ENCODE measurements at places on chromosomes 7 and 10.

GRCh38 chr10:103986360-103986759 is 19.4 kb downstream of the SLK start:
- DNase-seq, result peak; percentile 15

DNA sequence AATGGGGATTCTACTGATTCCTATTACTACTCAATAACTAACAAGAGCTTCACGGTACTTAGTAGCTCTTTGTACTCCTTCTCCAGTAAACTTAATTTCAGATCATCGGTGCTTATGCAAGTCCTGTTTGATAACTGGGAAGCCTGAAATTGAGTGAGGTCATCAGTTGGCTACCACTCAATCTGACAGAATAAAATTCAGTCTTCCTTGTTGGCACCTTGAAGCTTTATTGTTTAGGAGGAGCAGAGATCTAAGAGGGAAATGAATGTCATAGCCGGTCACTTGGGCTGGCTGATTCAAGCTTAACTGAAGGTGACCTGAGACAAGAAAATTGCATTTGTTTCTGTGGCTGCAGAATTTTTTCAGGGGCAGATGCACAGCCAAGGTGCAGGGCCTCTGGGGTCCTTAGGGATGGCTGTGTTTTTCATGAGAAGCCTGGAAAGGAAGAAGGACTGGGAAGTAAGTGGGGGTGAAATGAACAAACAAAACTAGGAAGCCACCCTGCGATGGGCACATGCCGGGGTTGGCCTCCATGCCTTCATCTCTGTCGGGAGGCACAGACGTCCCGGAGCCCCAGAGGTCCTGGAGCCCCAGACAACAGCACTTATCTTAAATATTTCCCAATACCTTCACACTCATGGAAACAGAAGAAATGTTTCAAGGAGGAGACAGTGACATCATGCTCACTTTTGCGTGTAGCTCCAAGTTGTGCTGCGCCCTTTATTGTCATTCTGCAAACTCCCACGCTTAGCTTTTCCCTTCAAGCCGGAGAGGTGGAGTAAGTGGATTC is 85.0 kb upstream of the KIF5B start:
- no peak for DNase-seq

DNA sequence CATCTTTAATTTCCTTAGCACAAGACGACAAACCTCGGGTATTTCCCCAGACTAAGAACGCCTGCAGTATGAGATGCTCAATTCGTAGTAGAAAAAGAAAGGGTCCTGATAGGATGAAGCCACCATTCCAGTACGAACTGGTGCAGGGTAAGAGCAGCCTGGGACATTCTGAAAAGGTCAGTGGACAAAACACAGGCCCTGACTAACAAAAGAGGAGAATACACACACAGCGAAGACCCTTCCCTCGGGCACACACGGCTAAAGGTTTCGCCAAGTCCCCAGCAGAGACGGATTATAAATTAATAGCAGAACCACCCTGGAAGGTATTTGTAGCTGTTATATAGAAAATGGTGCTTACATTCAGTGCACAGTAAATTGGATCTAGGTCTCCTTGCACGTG is 137.6 kb downstream of the SKIDA1 start:
- no peak for DNase-seq

GRCh38 chr10:78542141-78542489 is 508.5 kb downstream of the RPS24 start:
- DNase-seq, result no peak

GRCh38 chr7:33750177-33750576 is 155.2 kb upstream of the BMPER start:
- no peak for DNase-seq

DNA sequence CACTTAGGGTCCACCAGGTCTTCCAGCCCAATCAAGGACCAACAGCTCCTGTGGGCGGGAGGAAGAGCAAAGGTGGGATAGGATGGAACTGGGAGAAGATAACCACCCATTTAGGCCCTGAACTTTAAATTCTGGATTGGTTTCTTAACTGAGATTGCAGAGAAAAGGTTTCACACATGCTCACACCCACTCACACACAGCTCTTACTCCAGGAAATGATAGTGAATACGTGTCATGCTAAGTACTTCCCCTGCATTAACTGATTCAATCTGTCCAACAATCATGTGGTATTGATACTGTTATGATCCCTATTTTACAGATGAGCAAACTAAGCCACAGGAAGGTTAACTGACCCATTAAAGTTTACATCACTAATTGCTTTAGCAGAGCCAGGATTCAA is 4.6 kb upstream of the CYP3A4 start:
- no peak for DNase-seq

- DNase-seq, result no peak
Measured at GRCh38 chr10:63681993-63682697, 160.9 kb downstream of the REEP3 start.

DNA sequence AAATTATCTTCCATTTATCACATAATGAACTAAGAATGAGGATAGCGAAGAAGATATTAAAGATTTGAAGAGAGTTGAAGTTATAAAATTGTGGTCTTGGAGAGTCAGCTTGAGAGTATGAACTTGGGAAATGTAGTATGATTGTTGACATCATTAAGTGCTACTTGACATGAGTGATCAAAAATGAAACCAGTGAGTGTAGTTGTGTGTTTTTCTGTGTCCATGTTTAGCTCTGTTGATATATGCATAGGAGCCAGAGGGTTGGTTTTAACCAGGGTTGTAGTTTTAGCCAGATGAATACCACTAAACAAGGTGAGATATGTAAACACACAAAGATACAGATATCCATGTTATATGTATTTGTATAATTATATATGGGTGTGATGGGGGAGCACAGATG is 6.2 kb downstream of the TMEM106B start:
- DNase-seq, result no peak

DNA sequence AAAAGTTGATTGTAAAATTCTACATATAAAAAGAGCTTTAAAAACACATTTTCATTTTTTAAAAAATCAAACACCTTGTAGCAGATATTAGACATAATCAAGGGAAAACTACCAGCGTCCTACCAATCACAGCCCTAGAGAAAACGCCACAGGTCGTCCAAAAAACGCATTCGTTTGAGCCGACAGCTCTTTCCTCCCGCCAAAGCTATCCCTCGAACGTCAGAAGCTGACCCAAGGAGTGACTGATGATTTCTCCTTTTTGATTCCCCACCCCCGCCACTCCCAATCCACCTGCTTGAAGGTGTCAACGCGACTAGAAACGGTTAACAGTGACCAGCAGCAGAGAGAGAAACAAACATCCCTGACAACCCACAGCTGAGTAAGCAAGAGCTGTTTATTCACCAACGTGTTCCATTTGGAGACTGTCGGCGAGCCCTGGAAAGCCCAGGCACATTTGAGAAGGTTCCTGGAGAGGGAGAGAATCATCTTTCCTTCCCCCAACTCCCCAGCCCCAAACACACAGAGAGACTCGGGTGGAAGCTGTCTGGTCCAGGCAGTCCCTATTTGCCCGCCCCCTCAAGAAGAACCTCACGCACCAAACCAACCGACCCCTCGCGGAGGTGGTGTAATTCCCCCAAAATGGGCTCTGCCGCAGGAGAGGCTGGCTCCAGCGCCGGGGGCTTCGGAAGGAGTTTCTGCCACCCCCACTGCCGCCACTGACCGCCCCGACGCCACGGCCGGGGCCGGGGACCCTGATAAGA is 622 bp downstream of the CPEB3 start:
- DNase-seq, result peak; percentile 23

DNA sequence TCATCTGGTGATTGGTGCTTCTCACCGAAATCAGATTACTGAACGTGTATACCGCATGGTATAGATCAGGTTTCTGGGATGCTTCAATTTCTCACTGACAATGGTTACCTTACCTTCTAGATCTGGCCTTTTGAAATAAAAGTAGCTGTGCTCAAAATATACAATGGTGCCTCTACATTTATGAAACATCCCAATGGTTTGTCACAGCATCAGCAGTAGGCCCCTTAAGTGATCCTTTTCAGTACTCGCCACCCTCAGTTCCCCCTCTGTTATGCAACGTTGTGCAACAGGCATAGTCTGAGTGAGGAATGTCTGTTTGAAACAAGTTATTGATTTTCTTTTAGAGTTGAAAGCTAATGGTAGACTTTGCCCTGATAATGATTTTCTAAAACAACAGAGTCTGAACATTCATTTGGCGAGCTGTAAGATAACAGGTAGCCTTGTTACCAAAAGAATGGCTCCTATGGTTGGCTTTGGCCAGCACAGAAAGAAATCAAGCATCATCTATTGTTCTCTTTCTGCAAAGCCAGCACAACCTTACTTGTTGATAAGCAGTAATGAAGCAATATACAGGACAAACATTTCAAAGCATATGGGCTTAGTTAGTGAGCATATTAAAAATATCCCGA is 693.9 kb downstream of the PARD3 start:
- no peak for DNase-seq

- no peak for DNase-seq
Measured at GRCh38 chr10:35986756-35987502, 344.8 kb upstream of the FZD8 start.

DNA sequence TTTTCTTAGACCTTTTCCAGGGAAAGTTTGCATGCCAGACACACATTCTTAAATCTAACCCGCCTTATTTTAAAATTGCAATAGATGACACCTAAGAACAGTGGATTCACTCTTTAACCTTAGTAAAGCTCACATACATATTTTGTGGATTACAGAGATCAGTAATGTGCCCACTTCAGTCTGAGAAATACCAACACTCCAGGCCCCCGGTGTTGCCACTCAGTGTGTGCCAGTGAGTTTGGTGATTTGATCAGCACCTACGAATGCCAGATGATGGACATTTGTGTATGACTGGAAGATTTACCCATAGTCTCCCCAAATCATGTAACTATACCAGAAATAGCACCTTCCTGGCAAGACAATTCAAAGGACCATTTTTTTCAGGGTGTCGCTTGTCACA is 2.6 kb downstream of the LRRN3 start:
- no peak for DNase-seq

GRCh38 chr10:35934642-35934995 is 292.5 kb upstream of the FZD8 start:
- no peak for DNase-seq

DNA sequence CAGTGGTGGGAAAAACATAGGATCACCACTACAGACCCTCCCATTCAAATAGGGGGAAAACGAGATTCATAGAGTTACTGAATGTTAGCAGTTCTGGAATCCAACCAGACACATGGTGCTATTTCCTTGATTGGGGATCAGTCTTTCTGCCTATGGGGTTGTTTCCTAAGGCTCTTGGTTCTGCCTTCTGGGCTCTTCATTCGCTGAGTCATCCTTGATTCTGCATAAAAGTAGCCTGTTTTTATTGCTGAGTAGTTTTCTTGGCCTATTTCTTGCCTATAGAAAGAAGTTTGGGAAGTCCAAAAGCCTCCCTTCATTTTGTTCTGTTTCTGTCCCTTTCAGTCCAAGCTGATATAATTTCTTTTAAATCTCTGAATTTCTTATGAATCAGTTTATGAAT is 99.3 kb upstream of the OIT3 start:
- no peak for DNase-seq

- no peak for DNase-seq
Measured at GRCh38 chr7:158204453-158204852, 383.2 kb downstream of the PTPRN2 start.

DNA sequence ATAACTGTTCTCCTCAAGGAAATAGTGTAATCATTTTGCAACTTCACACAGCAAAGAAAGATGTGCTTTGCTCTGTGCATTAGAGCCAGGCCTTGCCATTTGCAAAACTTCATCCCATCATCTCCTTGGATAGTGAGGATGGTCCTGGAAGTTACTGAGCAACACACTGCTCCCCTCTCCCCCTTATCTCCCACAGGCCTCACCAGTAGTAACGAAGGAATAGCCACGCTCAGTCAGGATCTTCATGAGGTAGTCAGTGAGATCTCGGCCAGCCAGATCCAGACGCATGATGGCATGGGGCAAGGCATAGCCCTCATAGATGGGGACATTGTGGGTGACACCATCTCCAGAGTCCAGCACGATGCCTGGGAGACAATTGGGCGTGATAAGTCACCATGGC is 11.5 kb downstream of the ACTA2 start:
- DNase-seq, result no peak

GRCh38 chr10:122725768-122726167 is 26.1 kb upstream of the C10orf120 start:
- no peak for DNase-seq

DNA sequence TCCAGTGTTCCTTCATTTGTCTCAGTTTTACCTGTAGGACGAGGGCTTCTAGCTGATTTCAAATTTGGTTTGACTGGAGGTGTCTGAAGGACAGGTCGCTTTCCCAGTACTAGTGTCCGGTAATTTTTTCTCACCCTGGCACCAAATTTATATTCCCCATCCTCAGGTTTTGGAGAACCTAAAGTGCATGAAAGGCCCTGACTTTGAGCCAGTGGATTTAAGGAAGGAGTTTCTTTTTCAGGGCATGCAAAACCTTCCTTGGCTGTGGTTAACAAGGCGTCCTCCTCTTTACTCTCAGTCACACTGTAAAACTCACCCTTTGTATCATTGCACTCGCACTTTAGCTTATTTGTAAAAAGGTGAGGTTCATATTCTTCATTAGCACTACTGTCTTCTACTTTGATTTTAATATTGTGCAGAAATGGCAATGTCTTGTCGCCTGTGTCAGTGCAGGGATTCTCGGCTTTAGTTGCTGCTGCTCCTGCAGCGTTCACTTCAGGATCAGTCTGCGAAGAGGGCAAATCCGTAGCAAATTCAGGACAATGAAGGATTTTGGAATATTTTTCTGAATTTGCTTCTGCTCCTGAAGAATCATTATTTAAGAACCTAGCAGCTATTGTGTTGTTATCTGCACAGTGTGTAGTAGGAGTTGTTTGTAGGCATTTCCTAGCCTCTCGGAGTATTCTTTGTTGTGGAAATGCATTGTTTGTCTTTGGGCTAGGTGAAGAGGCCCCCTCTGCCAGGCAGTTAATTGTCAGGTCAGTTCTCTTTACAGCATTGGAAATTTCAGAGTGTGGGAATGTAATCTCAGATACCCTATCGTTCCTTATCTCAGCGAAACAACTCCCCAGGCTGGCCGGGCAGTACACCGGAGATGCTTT is 9.9 kb downstream of the SKIDA1 start:
- no peak for DNase-seq

GRCh38 chr7:36037121-36037662 is 115.9 kb upstream of the EEPD1 start:
- no peak for DNase-seq

DNA sequence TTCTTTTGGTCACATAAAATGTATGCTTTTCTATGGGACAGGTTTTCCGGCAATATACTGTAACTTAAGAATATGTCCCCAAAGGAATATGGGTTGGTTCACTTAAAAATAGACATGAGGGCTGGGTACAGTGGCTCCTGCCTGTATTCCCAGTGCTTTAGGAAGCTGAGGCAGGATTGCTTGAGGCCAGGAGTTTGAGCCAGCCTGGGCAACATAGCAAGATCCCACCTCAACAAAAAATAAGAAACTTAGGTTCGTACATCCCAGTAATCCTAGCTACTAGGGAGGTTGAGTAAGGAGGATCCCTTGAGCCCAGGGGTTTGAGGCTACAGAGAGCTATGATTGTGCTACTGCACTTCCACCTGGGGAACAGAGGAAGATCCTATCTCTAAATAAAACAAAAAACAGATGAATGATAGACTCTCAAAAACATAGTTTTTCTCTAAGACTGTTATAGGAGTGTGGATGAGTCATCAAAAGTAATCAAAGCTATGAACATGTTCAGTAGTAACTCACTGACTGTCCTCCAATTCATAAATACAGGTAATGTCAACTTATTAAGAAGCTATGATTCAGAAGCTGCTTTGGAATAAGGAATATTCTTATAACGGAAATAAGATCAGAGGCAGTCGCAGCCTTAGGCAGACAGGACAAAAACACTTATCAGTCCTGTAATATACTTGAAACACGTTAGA is 2.6 kb upstream of the SEC31B start:
- DNase-seq, result no peak

GRCh38 chr7:105352018-105352612 is 36.6 kb downstream of the SRPK2 start:
- peak; percentile 58 for DNase-seq

GRCh38 chr7:99728615-99729014 is 6.4 kb downstream of the CYP3A7 start:
- DNase-seq, result no peak
